ENCODE measurements at places on chromosomes 1 and 21.

DNA sequence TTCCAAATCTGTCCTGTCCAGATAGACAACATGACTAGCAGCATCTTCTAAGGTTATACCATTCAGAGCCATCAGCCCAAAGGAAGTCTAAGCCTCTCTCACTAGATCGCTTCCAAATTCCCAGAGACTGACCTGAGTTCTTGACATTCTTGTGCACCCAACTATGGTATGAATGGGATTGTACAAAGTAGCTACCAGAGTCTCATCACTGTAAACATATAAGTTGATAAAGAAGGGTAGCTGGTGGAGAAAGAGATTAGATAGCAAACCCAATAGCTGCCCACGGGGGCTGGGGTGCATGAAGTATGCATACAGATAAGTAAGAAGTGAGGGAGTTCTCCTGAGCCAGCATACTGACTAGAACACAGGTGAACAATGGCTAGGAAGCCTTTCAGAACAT lies 180.0 kb downstream of the PLPP3 start:
- DNase-seq: no peak

GRCh38 chr21:41228958-41229357 lies 61.0 kb downstream of the BACE2 start:
- no peak for DNase-seq

DNA sequence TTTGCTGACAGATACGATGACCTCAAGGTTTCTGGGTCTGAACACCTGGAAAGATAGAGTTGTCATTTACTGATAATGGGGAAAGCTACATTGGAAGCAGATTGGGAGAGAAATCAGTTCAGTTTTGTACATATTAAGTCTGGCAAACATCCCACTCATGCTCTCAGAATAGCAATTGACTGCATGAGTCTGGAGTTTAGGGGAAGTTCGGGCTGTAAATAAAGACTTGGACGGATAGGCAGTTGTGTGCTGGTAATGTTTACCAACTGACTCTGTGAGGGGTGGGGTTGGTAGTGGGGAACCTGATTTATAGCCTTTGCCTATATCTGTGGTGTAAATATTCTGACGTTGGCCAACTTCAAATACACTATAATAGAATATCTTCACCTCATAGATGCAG lies 4.0 kb downstream of the H6PD start:
- DNase-seq: no peak

GRCh38 chr1:152225678-152226077 lies 1.7 kb upstream of the HRNR start:
- DNase-seq: no peak

DNA sequence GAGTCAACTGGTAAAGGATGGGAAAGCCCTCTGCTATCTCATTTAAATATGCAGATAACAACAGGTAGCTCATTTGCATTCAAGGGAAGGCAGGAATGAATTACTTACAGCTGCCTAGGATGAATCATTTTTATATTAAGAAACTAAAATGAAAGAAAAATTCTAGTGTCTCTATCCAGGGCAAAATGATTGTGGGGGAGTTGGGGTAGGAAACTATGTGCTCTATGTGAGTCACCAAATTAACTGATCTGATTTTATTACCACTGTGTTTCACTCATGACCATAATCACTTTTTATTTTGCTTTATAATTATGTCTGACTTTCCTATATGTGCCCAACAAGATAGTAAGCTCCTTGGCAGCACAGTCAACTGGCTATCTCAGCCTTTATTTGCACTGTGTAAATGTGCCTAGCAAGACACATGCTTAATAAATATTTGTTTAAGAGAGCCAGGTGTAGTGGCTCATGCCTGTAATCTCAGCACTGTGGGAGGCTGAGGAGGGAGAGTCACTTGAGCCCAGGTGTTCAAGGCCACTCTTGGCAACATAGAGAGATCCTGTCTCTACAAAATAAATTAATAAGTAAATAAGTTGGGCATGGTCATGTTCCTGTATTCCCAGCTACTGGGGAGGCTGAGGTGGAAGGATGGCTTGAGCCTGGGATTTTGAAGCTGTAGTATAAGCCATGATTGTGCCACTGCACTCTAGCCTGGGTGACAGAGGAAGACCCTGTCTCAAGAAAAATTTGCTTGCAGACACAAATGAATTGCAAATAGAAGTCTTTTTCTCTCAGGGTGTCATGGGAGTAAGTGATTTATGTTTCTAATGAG lies 84.1 kb downstream of the SPAG17 start:
- no peak for DNase-seq

DNA sequence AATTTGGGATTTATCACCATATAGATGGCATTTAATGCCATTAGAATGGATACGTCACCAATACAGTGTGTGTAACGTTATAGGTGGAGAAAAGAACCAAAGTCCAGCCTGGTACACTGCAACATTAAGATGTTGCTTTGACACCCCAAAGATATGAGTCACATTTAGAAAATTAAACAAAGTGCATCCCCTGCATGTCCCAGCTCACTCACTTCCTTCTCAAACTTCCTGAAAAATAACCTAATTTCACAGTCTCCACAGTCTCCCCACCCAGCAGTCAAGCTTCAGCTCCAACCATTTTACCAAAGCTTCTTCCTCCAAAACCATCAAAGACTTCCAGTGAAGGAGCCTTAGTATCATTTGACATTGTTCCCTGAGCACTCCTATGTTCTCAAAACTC lies 111.9 kb downstream of the OMA1 start:
- no peak for DNase-seq

DNA sequence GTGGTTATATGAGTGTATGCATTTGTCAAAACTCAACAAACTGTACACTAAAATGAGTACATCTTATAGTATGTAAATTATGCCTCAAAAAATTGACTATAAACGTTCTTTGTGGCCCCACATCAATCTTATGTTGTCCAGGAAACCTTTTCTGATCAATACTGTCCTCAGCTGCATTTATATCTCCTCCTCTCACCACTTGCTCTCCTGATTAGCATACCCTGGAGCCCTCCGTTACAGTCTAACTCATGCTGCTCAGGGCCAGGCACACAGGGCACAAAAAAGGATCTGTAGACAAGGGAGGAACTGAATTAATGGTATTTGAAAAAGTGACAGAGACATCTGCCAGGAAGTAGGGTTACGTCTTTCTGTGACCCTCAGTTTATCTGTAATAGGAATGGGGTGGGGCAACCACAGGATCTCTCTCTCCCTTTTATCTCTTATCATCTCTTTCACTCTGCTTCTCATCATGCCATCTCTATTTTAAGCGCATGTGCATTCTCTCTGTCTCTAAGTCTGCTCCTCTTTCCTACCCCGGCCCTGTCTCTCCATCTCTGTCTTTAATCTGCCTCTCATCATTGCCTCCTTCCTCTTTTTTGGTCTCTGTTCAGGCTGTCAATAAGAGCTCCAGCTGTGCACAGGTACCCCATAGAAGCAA lies 7.0 kb upstream of the TAL1 start:
- DNase-seq: no peak

GRCh38 chr1:114334297-114334696 lies 176.7 kb downstream of the TRIM33 start:
- DNase-seq: no peak

DNA sequence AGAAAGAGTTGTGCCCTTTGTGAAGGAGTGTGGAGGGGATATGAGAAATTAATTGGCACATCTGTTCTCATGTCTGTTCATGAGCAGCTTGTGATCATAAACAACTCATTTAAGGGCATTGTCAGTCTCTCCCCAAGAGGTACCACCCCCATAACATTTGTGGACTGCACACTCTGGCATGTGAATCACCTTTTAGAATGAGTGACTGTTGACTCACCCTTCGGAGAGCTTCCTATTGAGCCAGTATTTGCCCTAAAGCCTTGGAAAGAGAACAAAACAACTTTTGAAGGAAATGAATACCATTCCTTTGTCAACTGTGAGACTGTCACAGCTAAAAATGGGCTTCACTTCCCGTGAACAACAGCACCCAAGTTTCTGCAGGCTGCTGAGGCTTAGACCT lies 27.5 kb upstream of the MYSM1 start:
- no peak for DNase-seq

GRCh38 chr1:184051485-184052193 lies at the start of gene TSEN15:
Gene TSEN15 (plus strand): TSS chr1:184051730. CDS start chr1:184051756, 26 bp downstream.
- DNase-seq: peak; percentile 68

DNA sequence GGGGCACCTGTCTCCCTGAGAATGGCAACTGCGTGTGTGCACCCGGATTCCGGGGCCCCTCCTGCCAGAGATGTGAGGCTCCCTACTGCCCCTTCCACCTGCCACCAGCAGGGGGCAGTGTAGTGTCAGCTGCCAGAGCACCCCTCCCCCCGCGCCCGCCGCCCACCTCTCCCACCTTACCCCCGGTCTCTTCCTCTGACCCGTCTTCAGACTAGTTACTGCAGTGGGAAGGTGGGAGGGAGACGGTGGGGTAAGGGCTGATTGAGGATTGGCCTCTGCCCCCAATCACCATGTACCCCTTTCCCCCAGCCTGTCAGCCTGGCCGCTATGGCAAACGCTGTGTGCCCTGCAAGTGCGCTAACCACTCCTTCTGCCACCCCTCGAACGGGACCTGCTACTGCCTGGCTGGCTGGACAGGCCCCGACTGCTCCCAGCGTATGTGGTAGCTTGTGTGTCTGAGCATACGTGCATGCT lies 10.1 kb upstream of the LRRC71 start:
- DNase-seq: peak; percentile 28
